Naive thymus-derived CD4-positive, alpha-beta T cell (primary cell): ENCODE measurements at places on chromosomes 5 and 9. TPM values are rescaled to one million over a fixed set of nuclear protein-coding genes. Genes with fewer than 3 reads are reported as not detected.

DNA sequence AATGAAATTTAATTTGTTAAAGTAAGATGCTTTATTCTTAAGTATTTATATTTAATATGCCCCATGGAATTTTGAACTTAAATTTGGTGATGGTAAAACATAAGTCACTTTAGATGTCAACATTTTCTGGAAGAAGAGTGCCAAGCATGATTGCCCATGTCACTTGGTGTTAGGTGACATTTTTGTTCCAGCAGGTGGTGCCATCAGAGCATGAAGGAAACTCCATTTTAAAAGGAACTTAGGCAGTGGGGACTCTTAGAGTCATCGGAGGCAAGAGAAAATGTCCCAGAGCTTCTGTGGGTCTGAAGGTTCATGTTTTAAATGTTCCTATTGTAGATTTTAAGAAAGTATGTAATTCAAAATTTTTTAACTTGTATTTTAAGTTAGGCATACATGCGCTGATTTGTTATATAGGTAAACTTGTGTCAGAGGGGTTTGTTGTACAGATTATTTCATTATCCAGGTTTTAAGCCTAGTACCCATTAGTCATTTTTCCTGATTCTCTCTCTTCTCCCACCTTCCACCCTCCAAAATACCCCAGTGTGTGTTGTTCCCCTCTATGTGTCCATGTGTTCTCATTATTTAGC lies 789.3 kb downstream of the SEMA5A start:
- H3K27ac ChIP-seq: no peak overlapping the region
- no peaks in the 10 kb centered on the region for H3K36me3 ChIP-seq
- no peaks in the 10 kb centered on the region for H3K4me1 ChIP-seq
- H3K4me3 ChIP-seq: no peak overlapping the region
- DNase-seq: no peak

- H3K4me1 ChIP-seq: no peaks in the 10 kb centered on the region
- H3K4me3 ChIP-seq: no peak overlapping the region
- no peak overlapping the region for H3K27ac ChIP-seq
Measured at GRCh38 chr9:123609844-123610243, 253.8 kb downstream of the CRB2 start.

GRCh38 chr5:35285011-35285410 lies 54.7 kb upstream of the PRLR start:
- H3K27me3 ChIP-seq: no peaks in the 10 kb centered on the region
- H3K36me3 ChIP-seq: no peaks in the 10 kb centered on the region
- no peak overlapping the region for H3K27ac ChIP-seq
- H3K4me3 ChIP-seq: no peak overlapping the region
- no peak for DNase-seq

SNCB gene
- total RNA-seq: not detected

DNA sequence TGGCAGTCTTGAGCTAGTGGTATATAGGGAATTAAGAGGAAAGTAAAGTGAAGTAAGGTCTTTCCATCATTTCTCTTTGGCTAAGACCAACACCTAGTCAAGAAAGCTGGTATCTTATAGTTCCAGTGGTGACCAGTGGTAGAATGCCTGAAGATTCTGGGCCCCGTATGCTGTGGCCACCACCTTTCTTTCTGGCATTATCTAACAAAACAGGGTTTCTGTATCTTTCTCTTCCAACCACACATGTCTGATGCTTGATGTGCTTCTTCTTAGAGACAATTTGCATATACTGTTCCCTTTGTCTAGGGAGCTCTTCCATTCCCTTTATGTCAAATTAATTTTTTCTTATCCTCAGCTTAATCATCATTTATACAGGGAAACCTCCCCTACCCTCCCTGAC lies 109.9 kb upstream of the SSBP2 start:
- H3K4me1 ChIP-seq: no peaks in the 10 kb centered on the region
- no peak overlapping the region for H3K27ac ChIP-seq
- no peaks in the 10 kb centered on the region for H3K36me3 ChIP-seq
- DNase-seq: no peak
- H3K4me3 ChIP-seq: no peak overlapping the region
- no peaks in the 10 kb centered on the region for H3K27me3 ChIP-seq

DNA sequence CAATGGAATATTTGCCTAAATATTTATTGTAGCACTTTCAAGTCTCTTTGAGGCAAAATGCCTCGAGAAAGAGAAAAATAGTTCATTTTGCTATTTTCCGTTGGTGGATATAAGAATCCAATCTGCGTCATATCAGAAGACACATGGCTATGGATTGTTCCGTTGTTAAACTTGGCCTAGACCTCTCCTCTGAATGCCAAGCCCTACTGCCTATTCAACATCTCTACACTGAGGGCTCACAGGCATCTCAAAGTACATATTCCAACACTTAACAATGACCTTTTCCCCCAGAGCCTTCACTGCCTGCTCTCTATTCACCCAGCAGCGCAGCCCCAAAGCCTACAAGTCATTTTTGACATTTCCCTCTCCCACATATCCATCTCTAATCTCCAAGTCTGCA lies 350.1 kb downstream of the GLIS3 start:
- H3K4me3 ChIP-seq: no peak overlapping the region
- no peak overlapping the region for H3K27ac ChIP-seq
- no peak for DNase-seq
- H3K27me3 ChIP-seq: no peaks in the 10 kb centered on the region

DNA sequence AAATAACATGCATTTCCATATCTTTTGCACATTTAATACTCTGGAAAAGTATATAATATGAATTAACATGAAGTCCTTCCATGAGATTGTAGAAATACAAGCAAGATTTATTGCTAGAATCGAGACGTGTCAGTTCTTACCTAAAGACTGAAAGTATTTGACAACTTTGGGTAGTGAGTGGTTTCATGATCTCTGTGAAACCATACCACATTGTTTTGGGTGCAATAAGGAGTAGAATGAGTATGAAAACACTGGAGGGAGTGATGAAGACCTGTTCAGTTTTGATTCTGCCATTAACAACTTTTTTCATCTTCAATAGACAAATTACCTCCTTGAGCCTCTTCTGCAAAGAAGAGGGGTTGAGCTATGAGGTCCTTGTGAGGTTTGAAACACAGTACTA lies 133.7 kb downstream of the NUDT12 start:
- no peak overlapping the region for H3K27ac ChIP-seq
- H3K4me3 ChIP-seq: no peak overlapping the region
- H3K27me3 ChIP-seq: no peaks in the 10 kb centered on the region
- no peak for DNase-seq
- H3K36me3 ChIP-seq: no peaks in the 10 kb centered on the region

DNA sequence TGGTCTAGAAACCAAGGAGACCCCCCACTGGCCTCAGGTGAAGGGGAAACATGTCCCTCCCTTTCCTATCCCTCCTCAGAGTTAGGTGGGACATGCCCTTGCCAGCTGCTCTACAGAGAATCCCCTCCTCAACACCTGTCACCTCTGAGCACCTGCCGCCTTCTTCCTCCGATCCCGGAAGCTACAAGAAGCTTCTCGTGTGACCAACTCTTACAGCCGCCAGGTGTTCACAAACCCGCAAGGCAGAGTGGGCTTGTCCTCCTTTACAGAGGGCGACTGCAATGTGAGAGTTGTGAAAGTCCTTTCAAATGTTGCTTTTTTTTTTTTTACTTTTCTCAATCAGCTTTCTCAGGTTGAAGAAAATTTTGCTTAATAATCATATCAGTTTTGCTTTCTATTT lies 3.7 kb upstream of the ICE1 start:
- DNase-seq: no peak
- H3K27me3 ChIP-seq: no peaks in the 10 kb centered on the region
- no peak overlapping the region for H3K27ac ChIP-seq

- no peaks in the 10 kb centered on the region for H3K27me3 ChIP-seq
- H3K36me3 ChIP-seq: no peaks in the 10 kb centered on the region
- DNase-seq: no peak
Measured at GRCh38 chr5:109413458-109413857, 3.7 kb upstream of the PJA2 start.

DNA sequence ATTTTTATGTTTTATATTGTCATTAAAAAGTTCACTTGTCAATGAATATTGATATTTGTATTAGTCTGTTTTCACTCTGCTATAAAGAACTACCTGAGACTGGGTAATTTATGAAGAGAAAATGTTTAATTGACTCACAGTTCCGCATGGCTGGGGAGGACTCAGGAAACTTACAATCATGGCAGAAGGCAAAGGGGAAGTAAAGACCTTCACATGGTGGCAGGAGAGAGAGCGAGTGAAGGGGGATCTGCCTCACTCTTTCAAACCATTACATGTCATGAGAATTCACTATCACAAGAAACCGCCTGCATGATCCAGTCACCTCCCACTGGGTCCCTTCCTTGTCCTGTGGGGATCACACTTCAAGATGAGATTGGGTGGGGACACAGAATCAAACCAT lies 27.4 kb downstream of the SRD5A1 start:
- DNase-seq: no peak
- H3K27me3 ChIP-seq: no peaks in the 10 kb centered on the region
- H3K4me3 ChIP-seq: no peak overlapping the region
- no peak overlapping the region for H3K27ac ChIP-seq

CAST gene
- 212 and 213 TPM in 2 replicates for total RNA-seq

ACTBL2 gene
- total RNA-seq: not detected

DNA sequence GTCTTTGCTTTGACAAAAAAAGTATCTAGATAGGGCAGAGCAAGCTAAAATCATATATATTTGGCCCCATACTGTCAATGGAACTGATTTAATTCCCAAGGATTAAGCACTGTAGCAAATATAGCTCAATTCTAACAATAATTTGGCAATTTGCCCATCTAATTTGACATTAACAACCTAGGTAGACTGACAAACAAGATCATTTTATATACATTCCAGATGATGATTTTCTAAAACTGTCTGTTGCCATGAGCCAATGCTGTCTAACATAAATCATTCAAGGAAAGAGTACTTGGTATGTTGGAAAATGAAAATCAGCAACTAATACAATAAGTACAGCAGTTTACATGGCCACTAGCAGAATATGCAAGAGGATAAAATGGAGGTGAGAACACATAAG lies 32.1 kb downstream of the MCTP1 start:
- DNase-seq: no peak
- H3K27me3 ChIP-seq: no peaks in the 10 kb centered on the region
- H3K36me3 ChIP-seq: no peaks in the 10 kb centered on the region
- H3K4me3 ChIP-seq: no peak overlapping the region
- no peaks in the 10 kb centered on the region for H3K4me1 ChIP-seq

DNA sequence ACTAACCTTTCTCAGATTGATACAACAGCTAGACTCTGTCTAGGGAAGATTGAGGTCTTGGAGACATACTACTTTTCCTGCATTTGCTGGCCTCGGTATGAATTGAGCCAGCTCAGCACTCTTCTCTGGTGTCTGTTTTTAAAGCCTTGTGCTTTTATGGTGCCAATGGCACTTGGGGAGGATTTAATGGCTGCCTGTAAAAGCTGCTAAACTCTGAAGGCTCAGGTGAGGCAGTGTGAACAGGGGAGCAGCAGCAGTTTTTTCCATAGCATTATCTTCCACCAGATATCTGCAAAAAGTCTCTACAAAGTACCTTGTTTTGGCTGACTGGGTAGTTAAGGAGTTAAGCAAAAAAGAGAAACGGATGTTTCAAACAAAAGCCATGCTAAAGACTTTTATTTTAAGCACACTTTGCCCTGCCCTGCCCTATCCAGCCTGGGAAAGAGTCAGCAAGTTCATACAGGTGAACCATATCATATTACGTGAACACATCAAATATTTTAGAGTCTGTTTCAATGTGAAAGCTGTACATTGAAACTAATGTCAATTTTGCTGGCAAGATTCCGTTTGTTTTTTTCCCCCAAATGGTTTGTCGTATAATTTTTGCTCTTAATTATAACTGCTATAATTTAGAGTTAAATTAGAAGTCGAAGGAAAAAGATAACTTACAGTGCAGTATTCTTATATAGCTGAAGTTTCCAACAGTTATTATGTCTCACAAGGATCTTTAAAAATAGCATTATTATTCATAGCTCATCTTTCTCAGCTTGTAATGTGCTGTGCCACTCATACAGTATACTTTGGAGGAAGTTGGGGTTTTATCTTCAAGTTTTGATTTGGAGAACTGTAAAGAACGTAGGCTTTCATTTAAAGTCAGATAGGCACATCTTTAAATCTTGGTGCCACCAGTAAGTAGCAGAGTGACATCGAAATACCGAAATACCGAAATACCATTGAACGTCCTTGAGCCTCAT lies 424.1 kb upstream of the CD180 start:
- no peaks in the 10 kb centered on the region for H3K36me3 ChIP-seq
- no peak overlapping the region for H3K4me3 ChIP-seq
- H3K27me3 ChIP-seq: no peaks in the 10 kb centered on the region
- DNase-seq: no peak

DNA sequence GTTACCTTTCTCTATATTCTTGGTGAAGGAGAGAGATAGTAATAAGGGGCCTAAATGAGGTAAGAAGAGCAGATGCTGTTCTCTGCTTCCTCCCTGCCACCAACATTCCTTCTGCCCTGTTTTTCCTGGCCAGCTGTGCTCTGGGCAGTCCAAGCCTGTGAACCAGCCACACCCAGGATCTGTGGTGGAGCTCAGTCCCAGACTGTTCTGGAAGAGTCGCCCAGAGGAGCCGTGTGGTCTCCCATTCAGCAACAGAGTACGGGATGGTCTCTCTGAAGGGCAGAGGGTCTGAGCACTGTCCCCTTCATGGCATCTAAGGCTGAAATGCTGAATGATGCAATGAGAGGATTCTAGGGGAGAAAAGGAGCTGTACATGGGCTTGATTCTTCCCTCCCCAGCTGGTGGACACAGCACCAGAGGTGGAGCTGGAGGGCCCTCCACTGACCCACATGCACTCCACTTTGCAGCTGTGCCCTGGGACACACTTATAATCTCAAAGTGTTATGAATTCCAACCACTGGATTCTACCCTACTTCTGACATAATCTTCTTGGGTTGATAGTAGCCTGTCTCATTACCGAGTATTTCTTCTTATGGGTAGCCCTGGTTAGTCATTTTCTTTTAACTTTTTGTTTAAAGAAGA lies 70.8 kb upstream of the RPS23 start:
- H3K4me3 ChIP-seq: no peak overlapping the region
- no peaks in the 10 kb centered on the region for H3K4me1 ChIP-seq
- no peak overlapping the region for H3K27ac ChIP-seq
- H3K36me3 ChIP-seq: no peaks in the 10 kb centered on the region

DNA sequence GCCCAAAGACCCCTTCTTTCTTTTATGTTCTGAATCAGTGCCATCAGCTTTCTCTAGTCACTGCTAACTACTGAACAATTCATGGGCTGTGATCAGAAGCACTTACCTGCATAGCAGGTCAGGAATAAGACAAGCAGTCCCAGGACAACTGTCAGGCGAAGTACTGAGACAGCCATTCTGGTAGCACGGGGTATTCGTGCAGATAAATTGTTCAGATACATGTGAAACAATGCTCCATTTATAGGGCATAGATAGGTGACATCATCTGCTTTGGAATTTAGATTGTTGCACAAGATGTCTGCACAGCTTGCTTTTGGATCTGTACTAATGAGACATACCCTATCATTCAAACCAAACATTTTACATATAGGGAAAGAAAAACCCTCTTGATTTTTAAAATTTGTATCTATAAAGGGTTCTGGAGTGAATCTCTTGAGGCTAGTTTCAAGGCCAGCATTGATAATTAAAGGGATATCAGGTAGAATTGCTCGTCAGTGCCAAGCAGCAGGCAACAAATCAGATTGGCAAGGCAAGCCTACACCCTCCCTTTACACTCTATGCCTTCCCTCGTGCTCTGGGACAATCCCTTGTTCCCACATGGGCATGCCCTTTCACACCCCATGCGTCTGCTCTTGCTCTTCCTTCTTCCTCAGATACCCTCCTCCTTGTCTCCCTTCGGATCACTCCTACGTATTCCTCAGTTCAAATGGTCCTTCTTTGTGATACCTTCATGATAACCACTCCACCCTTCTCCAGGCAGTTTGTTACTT lies at the start of gene C5orf46:
TSS of gene C5orf46 (minus strand) at position 213 of the 770 bp plus-strand sequence. CDS start at position 176, 37 bp downstream.
- H3K4me3 ChIP-seq: no peak within 1 kb of the TSS
- H3K27me3 ChIP-seq: no peaks in the 10 kb centered on the region
- H3K36me3 ChIP-seq: no peaks in the 10 kb centered on the region
- no peak within 1 kb of the TSS for H3K27ac ChIP-seq
- H3K4me1 ChIP-seq: no peaks in the 10 kb centered on the region
